NCI-H1092 (cell line): ENCODE measurements at places on chromosomes 12 and 14.

DNA sequence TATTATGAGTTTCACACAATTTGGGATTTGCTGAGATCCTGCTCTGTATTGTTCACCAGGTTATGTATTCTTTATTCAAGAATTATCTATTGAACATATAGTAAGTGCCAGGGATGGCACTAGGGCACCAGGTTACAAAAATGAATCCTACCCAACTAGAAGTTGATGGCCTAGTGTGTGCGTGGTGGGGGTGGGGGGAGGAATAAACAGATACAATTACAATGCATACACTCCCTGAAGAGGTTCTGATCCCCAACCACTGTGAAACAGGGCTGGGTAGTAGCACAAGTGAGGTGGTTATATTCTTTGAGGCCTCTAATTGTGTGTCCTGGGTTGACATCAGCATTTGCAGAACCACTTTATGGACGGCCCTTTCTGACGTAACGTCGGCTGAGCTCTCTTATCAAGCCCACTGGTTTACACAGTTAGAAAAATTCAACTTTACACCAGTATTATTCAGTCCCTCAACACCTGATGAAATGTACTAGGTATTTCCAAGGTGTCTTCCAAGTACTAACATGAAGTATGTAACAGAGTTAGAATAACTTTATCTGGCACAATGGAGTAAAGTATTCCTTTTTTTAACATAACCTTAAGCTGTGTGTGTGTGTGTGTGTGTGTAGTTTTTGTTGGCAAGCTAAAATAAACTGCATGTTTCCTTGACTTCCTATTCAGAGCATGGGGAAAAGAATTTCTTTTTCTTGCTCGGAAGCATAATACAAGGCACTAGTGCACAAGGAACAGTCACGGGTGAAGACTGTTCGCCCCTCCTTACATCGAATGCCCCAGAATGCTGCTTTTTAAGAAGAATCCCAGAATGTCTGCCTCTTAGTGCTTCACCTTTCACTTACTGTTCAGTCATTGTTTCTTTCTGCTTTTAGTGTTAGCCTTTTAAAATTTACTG, 8.1 kb upstream of the GLRX5 start:
- DNase-seq, result no peak

DNA sequence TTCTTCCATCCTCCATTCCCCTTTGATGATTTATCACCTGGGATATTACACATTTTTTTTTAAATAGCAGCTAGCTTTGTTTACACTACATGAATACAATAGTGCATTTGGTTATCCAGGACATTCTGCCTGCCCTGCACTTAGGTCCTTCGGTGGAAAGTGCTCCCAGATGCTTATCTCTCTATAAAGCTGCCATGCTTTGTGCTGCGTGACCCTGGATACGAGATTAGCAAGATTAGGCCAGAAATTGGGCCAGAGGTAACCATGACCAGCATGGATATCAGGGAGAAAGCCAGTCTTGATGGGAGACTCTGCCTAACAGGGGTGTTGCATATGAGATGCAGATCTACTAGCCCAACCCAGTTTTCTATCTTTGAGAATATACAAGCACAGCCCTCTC, 12.1 kb upstream of the KRT83 start:
- DNase-seq, result no peak

DNA sequence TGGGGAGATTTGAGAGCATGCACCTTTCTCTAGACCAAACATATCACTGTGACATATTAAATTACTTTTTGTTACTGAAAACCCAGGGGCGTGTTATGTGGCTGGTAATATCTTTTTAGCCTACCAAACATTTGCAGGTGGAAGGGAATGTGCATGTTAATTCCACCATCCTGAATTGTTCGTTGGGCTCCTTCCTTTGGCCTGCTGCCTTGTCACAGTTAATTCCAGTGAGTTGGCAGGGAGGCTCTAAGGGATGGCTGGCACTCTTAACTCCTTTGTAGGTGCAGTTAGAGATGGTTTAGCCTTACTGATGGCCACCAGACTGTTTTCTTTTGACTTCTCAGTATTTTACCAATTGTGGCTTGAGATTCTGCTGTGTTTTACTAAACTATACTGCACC, 64.5 kb downstream of the DIP2B start:
- DNase-seq, result no peak

DNA sequence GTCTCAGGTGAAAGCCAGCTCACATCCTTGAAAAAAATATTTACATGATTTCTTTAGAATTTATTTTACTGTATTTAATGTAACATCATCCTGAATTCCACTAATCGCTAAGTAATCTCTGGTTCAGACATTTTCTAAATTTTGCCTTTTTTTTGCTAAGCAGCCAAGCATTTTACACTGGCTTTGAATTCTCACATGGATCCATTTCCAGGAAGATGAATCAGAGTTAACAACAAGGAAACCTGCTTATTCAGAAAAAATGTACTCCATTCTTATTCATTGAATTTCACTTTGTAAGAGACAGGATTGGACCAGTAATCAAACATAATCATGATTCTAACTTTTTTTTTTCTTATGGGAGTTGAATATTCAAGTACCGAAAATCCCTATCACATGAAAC, 1785.1 kb upstream of the FLRT2 start:
- DNase-seq, result no peak

GRCh38 chr14:49972131-49972671, 79.3 kb downstream of the ARF6 start:
- peak; percentile 49 for DNase-seq

DNA sequence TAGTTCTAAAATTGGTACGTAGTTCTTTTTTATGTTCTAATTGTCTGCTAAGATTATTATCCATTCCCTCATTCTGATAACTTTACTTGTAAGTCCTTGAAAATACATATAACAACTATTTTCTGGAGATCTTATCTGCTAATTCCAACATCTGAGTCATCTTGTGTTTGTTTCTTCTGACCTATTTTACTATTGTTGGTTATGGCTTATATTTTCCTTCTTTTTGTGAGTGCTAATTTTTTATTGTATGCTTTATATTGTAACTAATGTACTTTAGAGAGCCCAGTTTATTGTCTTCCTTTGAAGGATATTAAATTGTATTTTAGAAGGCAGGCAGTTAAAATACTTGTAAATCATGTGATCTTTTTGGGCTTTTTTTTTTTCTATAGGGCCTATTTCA, 149.3 kb upstream of the LRFN5 start:
- no peak for DNase-seq

DNA sequence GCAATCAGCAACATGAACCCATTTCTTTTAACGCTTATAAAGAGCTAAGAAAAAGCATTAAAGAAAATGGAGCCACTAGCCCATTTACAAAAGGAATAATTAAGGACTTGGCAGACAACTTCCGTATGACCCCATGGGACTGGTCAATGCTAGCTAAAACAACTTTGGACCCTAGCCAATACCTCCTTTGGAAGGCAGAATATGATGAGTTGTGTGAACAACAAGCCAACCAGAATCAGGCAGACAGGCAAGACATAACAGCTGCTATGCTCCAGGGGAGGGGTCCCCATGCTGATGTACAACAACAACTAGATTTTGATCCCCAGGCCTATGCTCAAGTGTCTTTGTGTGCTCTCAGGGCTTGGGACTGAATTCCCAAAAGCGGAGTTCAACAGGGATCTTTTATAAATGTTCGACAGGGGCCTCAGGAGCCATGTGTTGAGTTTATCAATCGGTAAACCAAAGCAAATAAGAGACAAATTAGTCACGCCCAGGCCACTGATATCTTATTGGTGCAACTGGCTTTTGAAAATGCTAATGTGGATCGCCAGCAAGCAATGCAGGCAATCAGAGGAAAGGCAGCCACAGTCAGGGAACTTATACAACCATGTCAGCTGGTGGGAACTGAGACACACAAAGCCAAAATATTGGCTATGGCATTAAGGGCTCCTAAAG, 254.4 kb upstream of the DIO2 start:
- DNase-seq, result peak; percentile 19

DNA sequence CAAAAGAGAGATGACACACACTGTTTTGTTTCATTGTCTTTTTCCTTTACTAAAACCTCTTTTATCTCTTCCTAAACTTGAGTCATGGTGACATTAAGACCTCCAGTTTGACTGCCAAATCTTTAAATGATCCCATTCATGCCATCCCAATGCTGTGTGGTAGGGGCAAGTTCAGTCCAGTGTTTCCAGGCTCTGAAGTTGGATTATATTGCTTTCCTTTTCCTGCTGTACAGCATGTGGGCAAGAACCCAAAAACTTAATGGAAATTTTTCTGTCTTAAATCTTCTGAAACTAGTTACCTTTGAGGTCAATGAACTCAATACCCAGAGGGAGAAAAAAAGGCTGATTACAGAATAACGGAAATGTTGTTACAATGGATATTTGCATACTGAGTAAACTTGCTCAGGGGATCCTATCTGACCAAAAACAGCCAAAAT, 187.1 kb upstream of the FAR2 start:
- DNase-seq, result no peak

GRCh38 chr14:95585953-95586620, 51.2 kb downstream of the GLRX5 start:
- no peak for DNase-seq

DNA sequence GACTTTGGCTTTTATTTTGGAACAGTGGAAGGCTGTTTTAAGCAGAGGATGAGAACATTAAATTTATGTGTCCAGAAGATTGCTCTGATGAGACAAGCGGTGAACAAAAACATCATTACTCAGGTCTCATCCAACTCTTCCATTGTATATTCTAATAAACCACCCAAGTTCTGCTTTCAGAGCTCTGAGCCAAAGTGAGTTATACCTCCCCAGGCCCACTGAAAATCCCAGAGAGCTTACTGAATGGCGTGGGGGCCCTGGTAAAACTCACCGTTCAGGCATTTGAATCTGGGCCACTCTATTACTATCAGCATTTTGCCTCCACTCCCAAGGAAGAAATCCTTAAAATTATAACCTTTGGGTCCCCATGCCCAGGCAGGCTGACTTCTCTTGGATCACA, 122.0 kb upstream of the HIF1A start:
- no peak for DNase-seq

- no peak for DNase-seq
These were observed 8.7 kb upstream of the JDP2 start for GRCh38 chr14:75418850-75419768.

DNA sequence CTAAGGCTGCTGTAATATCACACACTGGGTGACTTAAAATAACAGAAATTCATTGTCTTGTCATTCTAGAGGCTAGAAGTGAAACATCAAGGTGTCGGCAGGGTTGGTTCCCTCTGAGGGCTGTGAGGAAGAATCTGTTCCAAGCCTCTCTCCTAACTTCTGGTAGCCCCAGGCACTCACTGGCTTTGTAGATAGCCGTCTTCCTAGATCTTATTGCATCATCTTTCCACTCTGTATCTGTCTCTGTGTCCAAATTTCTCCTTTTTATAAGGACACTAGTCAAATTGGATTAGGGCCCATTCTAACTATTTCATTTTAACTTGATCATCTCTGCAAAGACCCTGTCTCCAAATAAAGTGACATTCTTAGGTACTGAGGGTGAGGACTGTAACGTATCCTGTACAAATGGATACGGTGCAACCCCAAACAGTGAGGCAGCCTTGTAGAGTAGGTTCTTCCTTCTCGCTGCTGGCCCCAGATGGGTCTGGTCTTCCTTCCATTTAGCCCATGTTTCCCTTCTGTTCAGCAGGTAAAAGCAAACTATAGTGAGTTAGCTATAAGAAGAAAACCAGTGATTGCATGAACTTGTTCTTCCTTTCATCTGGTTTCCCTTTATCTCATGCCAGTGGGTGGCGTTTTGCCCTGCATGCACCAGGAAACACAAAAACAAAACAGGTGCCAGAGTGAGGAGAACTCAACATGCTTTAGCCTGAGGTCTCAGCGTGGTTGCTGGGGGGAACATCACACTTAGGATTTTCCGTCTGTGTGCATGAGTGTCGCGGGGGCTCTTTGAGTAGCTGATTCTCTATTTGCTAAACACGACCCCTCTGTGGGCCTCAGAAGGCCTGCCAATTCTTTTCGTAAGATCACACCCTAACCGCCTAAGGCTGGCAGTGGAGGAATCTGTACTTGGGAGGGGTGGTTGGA, 19.5 kb downstream of the TTC9 start:
- no peak for DNase-seq

GRCh38 chr12:55935738-55936151, 4.8 kb downstream of the DGKA start:
- no peak for DNase-seq

- DNase-seq, result peak; percentile 38
These were observed 9.8 kb downstream of the FAM222A start for GRCh38 chr12:109723311-109723881.

DNA sequence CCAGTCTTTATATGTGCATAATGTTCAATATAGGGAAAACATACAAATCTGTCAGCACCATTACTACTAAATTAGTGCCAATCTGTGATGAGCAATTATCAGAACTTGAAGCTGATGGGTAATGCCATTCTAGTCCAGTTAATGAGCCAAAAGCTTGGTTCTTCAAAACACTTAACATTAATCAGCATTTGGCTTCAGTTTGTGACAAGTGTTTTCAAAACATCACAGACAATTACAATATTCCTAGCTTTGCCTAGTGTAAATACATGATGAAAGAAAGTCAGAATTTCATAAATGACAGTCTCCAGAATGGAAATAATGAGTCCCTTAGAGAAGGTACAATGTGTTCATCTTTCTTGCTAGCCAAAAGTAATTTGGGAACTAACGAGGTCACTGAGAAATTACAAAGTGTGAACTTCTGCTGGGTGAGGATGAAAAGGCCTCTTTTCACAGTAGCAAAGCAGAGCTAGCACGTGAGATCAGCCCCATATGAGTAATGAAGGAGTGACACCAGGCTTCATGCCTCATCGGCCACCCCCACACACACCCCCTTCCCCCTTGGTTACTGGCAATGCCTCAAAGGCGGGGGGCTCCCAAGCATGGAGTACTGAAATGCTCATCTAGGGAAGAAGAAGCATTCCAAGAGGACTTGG, 180.6 kb upstream of the EEA1 start:
- DNase-seq, result no peak

GRCh38 chr14:55436519-55436918, 3.9 kb downstream of the TBPL2 start:
- no peak for DNase-seq

- no peak for DNase-seq
These were observed 11.9 kb upstream of the CCND2 start for GRCh38 chr12:4261655-4262054.

DNA sequence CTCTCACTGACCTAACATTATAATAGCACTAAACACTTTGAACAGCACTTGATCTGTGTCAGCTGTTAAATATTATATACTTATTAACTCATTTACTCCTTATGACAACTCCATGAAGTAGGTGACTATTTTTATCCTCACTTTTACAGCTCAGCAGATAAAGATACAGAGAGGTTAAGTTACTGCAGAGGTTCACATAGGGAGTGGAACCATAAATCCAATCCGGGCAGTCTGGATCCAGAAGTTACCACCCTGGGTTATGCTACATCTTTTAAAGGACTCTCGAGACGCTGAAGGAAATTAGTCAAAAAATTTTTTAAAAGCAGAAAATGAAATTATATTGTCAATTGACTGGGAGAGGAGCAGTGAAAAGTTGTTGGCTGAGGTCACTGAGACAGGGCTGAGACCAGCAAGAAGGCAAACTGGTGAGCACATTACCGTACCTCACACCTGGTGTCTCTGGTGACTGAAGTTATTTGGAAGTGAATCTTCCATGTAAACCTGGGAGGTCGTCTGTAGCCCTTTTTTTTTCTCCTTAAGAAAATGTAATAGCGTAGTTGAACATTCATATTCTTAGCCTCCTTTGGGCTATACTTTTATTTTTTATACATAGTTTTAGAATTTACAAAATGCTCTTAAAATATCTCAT, 1.2 kb upstream of the RIMKLB start:
- DNase-seq, result no peak
